Gastroesophageal sphincter (tissue), 4 donors: ENCODE measurements at places on chromosomes 6 and 20. TPM values are rescaled to one million over a fixed set of nuclear protein-coding genes. Genes with fewer than 3 reads are reported as not detected.

Gene HCRTR2
- 0.42 TPM for total RNA-seq

Gene GHRH
- total RNA-seq = not detected

Gene MCHR2
- not detected for total RNA-seq

Gene SRSF12
- 0.78 TPM for total RNA-seq

Gene CCDC170
- total RNA-seq = 1.2 TPM

Gene CASP8AP2
- 26.6 TPM for total RNA-seq

Gene CPXM1
- 2.3 TPM for total RNA-seq

Gene METTL24
- total RNA-seq = 33.6 TPM

DNA sequence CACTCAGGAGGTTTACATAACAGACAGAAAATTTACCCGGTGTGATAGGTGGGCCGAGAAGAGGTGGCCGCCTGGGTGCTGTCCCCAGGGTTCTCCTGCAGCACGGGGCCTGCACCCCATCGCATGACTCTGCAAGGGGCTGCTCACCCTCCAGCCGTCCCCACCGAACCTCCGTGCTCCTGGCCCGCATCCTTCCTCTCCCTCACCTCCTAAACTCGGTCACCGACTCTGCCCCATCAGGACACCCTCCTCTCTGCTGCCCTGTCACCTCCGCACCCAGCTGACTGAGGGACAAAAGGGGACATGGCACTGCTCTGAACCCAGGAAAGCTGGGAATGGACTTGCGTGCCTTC lies 147.6 kb downstream of the SYNDIG1 start:
- H3K4me1 ChIP-seq = no peaks in the 10 kb centered on the region
- no peaks in the 10 kb centered on the region for H3K36me3 ChIP-seq
- peaks cover 33% of the 10 kb centered on the region for H3K27me3 ChIP-seq
- H3K27ac ChIP-seq = no peak overlapping the region

DNA sequence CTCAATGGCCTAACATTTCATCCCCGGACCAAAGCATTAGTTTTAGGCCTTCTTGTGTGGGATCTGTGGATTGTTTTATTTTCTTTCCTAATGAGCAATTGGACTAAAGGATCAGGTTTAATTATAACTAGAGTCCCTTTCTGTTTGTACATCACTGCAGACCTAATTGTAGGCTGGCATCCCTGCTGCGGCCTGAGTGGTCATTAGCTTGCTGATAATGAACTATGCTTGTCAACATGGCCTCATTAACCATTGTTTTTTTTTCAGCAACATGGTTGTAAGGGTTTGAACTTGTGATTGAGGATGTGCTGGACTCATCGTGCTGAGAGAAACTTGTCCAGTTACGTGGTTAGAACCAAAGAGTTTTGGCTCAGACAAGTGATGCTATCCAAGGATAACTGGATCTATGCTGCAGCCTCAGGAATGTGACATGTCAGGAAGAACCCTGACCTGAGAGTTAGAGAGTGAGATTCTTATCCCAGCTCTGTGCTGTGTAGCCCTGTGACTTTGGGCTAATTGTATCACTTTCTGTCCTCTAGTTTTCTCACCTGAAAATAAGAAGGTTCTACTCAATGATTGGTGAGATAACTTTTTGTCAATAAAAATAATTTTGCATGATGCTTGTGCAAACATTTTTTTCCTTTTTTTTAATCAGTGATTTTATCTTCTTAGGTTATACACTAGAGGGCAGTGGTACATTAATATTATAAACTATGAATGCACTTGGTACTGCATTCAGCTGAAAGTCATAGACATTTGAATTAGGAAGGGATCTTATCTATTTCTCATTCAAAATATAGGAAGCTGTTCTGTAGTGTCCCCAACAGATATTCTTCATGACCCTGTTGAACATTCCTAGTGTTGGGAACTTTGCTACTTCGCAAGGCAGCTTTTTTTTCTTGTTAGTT lies 140.9 kb downstream of the RNF144B start:
- H3K4me3 ChIP-seq = no peak overlapping the region
- no peak for ATAC-seq
- no peaks in the 10 kb centered on the region for H3K36me3 ChIP-seq

GRCh38 chr6:22149501-22150367 lies 147.1 kb downstream of the PRL start:
- H3K27ac ChIP-seq = no peak overlapping the region
- H3K4me3 ChIP-seq = no peak overlapping the region
- H3K4me1 ChIP-seq = no peaks in the 10 kb centered on the region
- H3K27me3 ChIP-seq = no peaks in the 10 kb centered on the region
- H3K36me3 ChIP-seq = no peaks in the 10 kb centered on the region

GRCh38 chr6:143160439-143161220 lies 99.9 kb downstream of the AIG1 start:
- no peak overlapping the region for H3K27ac ChIP-seq
- ATAC-seq = no peak
- peaks cover 5% of the 10 kb centered on the region for H3K36me3 ChIP-seq
- H3K27me3 ChIP-seq = no peaks in the 10 kb centered on the region
- H3K4me1 ChIP-seq = peaks cover 11% of the 10 kb centered on the region

DNA sequence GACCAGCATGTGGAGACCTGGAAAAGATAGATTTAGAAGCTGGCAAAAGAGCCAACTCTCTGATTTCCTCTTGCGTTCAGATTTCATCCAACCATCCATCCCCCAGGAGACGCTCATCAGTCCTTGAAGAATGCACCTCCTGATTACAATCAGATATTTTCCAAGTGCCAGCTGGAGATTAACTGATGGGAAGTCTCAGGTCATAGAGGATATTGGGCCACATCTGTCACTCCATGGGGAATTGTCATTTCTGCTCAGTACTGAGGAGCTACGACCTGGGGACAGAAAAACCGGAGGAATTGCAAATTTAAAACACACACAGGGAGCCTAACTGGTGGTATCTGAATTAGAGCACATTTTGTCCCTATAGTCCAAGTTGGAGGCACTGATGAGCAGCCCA lies 496.2 kb upstream of the SULF2 start:
- peaks cover under 1% of the 10 kb centered on the region for H3K4me1 ChIP-seq
- no peaks in the 10 kb centered on the region for H3K27me3 ChIP-seq
- no peak for ATAC-seq

DNA sequence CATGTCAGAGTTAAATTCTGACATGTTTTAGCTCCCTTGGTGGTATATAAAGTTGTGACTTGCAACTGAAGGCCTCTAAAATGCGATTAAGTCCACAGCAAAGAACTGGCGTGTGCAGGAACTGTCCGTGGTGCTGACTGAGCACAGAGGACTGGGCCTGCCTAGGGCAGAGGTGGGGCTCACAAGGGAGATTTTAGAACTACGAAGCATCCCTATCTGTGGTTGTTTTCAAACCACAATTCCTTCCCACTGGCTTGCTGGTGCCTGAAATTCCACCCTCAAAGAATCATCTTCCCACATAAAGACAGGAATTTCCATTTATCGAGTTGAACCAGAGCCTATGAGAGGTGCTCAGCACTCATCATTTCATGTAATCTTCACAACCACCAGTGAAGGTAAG lies 30.1 kb downstream of the RIMS4 start:
- H3K36me3 ChIP-seq = no peaks in the 10 kb centered on the region
- no peaks in the 10 kb centered on the region for H3K4me1 ChIP-seq
- no peak overlapping the region for H3K27ac ChIP-seq
- H3K27me3 ChIP-seq = peaks cover 14% of the 10 kb centered on the region

- H3K36me3 ChIP-seq = peaks cover 3% of the 10 kb centered on the region
- ATAC-seq = no peak
- no peaks in the 10 kb centered on the region for H3K4me1 ChIP-seq
- no peak overlapping the region for H3K27ac ChIP-seq
- no peaks in the 10 kb centered on the region for H3K27me3 ChIP-seq
- no peak overlapping the region for H3K4me3 ChIP-seq
Observed at GRCh38 chr20:37759052-37759553, 65.3 kb downstream of the CTNNBL1 start.

- no peak overlapping the region for H3K27ac ChIP-seq
- no peaks in the 10 kb centered on the region for H3K36me3 ChIP-seq
Observed at GRCh38 chr6:43992783-43993644, 134.2 kb downstream of the MRPL14 start.

DNA sequence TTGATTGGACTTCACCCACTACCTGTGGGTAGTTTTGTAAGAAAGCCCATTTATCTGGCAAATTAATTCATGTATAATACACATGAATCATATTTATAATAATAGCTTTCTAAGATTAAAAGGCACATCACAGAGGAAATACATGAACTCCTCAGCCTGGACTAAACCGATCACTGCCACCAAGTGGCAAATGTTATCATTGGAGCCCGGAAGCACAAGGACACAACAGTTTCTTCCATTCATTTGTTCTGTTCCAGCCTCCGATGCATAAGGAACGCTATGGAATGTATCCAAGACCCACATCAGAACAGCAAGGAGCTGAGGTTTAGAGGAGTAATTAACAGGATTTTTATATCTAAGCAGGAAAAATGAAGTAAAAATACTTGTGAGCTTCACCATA lies 13.9 kb upstream of the IPCEF1 start:
- H3K4me3 ChIP-seq = no peak overlapping the region
- H3K27ac ChIP-seq = no peak overlapping the region
- no peaks in the 10 kb centered on the region for H3K27me3 ChIP-seq
- no peak for ATAC-seq
- peaks cover 11% of the 10 kb centered on the region for H3K4me1 ChIP-seq
- H3K36me3 ChIP-seq = no peaks in the 10 kb centered on the region

DNA sequence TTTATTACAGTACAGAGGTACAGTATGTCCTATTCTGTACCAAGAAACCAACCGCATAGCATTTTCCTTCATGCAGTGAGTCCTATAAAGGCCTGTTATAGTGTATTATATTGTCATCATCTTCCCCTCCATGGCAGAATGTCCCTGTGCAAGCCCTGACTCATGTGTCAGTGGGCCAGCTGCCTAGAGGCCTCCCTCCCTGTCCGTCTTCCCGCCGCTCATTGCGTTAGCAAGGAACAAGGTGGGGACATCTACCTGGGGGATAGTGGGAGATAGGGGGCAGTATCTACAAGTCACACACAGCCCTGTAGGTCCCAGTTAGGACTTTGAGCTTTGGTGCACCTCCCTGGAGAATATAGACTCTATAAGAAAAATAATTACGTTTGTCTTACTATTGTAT lies 27.1 kb downstream of the ARFGEF2 start:
- H3K27me3 ChIP-seq = no peaks in the 10 kb centered on the region
- H3K36me3 ChIP-seq = peaks cover 100% of the 10 kb centered on the region
- H3K4me1 ChIP-seq = no peaks in the 10 kb centered on the region
- no peak overlapping the region for H3K4me3 ChIP-seq

DNA sequence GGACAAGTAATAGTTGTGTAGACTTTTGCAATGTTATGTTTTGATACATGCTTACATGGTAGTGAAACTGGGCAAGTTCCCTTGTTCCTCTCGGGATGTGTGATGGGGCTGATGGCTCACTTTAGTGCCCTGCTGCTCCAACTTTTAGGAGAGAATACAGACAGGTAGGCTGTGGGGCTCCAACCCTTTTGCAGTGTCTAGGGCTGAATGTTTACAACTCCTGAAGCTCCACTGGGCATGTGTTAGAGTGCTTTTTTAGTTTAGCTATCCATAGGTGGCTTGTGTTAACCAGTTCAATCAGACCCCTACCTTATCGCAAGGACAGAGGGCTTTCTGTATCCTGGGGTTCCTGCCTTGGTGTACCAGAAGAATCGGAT lies 33.8 kb downstream of the SERPINB6 start:
- H3K27ac ChIP-seq = no peak overlapping the region
- no peaks in the 10 kb centered on the region for H3K4me1 ChIP-seq
- H3K36me3 ChIP-seq = no peaks in the 10 kb centered on the region
- no peaks in the 10 kb centered on the region for H3K27me3 ChIP-seq
- no peak for ATAC-seq
- H3K4me3 ChIP-seq = no peak overlapping the region

DNA sequence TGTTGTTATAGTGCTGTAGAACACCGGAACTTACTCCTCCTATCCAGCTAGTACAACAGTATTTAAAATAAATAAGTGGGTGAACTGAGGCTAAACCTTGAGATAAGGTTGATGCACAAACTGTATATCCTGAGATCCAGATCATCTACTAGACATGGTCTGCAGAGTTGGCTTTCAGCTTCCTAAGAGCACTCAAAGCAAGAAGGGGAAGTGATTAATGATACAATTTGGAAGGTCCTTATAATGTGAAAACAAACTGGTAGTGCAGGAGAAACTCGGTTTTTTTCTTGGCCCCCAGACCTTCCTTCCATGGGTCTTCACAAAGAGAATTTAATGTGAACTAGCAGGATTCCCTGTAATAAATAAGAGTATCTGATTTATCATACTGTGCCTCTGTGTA lies 27.4 kb upstream of the RREB1 start:
- no peak overlapping the region for H3K4me3 ChIP-seq
- ATAC-seq = no peak
- H3K27ac ChIP-seq = no peak overlapping the region

- ATAC-seq = no peak
- no peaks in the 10 kb centered on the region for H3K4me1 ChIP-seq
- no peak overlapping the region for H3K27ac ChIP-seq
- H3K27me3 ChIP-seq = no peaks in the 10 kb centered on the region
- H3K36me3 ChIP-seq = no peaks in the 10 kb centered on the region
- H3K4me3 ChIP-seq = no peak overlapping the region
Observed at GRCh38 chr6:114449659-114450058, 106.8 kb upstream of the HS3ST5 start.

GRCh38 chr20:24913076-24913628 lies 35.9 kb upstream of the CST7 start:
- no peaks in the 10 kb centered on the region for H3K27me3 ChIP-seq
- H3K27ac ChIP-seq = no peak overlapping the region
- H3K36me3 ChIP-seq = no peaks in the 10 kb centered on the region
- H3K4me3 ChIP-seq = no peak overlapping the region

DNA sequence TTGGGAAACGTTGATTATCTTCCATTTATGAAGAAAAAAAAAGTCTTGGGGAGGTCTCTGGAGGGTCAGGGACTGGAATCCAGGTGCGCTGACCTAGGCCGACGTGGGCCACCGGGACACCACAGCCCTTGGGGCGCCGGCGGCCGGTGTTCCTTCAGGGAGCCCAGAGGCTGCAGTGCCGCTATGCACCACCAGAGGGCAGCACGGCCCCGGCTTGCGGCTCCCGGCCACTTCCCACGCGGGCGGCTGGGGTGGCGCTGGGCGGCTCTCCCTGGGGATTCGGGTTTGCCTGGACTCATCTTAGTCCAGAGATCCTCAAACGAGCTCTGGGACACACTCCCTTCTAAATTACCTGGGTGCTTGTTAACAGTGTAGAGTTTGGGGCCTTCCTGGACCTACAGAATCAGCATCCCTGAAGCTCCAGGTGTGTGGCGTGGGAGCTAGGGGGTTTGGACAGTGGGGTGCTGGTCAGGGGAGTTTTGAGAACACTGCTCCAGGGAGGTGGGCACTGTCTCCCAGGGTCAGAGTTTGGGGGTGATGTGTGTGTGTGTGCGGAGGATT lies 23.0 kb upstream of the GTSF1L start:
- H3K4me1 ChIP-seq = no peaks in the 10 kb centered on the region
- H3K27ac ChIP-seq = peak overlapping the region; percentile 85
- no peaks in the 10 kb centered on the region for H3K36me3 ChIP-seq
- no peak overlapping the region for H3K4me3 ChIP-seq

- no peak overlapping the region for H3K4me3 ChIP-seq
- no peak overlapping the region for H3K27ac ChIP-seq
- no peaks in the 10 kb centered on the region for H3K4me1 ChIP-seq
- no peaks in the 10 kb centered on the region for H3K36me3 ChIP-seq
- no peaks in the 10 kb centered on the region for H3K27me3 ChIP-seq
Observed at GRCh38 chr6:137299681-137300080, 80.5 kb upstream of the IFNGR1 start.
